GM12865 (cell line): ENCODE measurements at places on chromosomes 16 and 17.

DNA sequence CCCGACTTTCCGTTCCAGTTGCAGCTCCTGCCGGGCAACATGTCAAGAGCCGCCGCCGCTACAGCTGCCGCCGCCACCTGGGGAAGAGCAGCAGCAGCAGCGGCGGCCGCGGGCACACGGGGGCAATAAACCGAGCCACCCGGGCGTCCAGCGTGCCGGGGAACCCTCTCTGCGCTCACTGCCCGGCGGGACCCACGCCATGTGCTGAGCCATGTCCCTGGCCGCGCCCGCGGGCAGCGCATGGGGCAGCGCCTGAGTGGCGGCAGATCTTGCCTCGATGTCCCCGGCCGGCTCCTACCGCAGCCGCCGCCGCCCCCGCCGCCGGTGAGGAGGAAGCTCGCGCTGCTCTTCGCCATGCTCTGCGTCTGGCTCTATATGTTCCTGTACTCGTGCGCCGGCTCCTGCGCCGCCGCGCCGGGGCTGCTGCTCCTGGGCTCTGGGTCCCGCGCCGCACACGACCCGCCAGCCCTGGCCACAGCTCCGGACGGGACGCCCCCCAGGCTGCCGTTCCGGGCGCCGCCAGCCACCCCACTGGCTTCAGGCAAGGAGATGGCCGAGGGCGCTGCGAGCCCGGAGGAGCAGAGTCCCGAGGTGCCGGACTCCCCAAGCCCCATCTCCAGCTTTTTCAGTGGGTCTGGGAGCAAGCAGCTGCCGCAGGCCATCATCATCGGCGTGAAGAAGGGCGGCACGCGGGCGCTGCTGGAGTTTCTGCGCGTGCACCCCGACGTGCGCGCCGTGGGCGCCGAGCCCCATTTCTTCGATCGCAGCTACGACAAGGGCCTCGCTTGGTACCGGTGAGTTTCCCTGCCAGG, 604 bp downstream of the HS3ST3B1 start:
- no peak for DNase-seq

GRCh38 chr17:33201283-33201682, 91.8 kb downstream of the ASIC2 start:
- DNase-seq, result peak; percentile 1

- peak; percentile 57 for DNase-seq
Observed at GRCh38 chr17:77772461-77772897, 186.0 kb upstream of the TNRC6C start.

GRCh38 chr16:11235703-11235991, 20.4 kb downstream of the SOCS1 start:
- no peak for DNase-seq

DNA sequence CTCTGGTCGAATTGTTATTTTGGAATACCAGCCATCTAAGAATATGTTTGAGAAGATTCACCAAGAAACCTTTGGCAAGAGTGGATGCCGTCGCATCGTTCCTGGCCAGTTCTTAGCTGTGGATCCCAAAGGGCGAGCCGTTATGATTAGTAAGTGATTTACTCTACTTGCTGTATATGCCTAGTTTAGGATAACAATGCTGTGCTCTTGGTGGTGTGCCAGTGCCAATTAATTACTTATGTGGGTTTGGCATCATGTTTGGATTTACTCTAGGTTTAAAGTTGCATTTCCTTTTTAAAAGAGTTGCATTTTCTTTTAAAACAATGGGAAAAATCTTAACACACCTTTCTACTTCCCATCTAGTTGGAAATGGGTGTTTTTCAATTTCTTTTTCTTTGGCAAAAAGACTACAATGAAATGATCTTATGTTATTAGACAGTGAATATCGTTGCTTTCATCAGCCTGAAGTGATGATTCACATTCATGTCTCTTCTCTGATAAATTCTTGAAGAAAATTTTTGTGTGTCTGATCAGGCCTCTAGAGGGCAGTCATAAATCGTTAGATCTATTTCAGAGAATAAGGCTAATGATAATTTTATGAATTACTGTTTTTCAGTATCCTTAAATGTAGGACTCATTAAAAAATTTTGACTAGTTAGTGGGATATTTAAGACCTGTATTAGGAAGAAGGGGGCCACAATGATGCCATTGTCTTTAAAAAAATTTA, 5.6 kb downstream of the SF3B3 start:
- DNase-seq, result peak; percentile 37

- peak; percentile 73 for DNase-seq
Observed at GRCh38 chr16:69150146-69150865, 17.9 kb downstream of the UTP4 start.

GRCh38 chr16:75293772-75294171, 42.3 kb upstream of the BCAR1 start:
- DNase-seq, result no peak

DNA sequence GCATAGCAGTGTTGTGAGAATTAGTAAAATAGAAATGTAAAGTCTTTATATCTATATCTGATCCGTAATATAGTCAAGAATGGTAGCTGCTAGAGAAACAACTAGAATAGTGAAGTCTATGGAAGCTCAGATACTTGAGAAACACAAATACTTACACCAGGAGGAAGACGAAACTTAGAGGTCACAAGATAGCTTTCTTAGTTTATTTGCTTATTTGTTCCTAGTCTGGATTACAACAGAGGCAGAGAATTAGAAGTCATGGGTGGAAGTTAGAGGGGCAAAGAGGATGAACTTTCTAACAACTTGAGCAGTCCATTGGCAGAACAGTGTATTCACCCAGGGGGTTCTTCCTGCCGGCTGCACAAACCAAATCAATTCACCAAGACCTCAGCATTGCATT, 13.9 kb downstream of the GNGT2 start:
- DNase-seq, result no peak

DNA sequence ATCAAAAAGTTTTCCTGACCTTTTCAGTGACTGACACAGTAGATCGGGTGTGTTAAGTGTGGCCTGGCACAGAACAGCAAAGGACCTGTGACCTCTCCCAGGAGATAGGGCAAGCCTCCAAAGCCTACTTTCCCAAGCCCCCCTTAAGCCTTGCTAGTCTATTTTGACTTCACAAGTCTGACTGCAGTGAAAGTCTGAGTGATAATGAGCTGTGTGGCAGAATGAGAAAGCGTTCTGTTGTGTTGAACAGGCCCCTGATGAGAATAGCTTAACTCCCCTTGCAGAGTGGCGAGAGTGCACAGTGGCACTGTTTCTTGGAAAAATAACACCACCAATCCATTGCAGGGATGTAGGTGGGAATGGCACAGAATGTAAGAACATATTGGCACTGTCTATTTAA, 32.8 kb downstream of the MMD start:
- no peak for DNase-seq

DNA sequence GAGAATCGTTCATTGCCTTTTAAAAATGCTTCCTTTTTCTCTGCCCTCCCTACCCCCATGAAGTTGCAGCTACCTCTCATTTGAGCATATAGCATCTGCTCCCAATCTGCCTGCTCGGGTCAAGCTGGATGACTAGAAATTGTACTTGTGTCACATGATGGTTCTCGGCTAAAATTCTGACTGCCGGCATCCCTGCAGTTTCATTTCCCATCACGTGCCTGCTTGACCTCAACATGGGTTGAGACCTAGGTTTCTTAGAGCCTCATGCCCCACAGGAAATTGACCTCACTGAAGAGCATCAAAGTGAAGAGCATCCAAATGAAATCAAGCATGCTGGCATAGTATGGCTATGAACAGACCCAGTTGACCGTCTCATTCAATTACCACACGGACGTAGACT, 581.6 kb upstream of the PSMD7 start:
- DNase-seq, result peak; percentile 66

DNA sequence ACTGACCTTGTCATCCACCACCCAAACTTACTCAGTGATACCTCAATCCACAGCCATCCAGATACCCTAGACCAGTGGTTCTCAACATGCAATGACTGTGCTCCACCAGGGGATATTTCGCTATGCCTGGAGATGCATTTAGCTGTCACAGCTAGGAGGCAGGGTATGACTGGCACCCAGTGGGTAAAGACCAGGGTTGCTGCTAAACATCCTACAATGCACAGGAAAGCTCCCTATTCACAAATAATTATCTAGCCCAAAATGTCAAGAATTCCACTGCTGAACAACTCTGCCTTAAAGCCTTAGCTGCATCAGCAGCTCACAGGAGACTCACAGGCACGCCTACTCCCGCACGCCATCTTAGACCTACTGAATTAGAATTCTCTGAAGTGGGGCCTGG, 212.6 kb downstream of the GRIN2A start:
- peak; percentile 42 for DNase-seq

DNA sequence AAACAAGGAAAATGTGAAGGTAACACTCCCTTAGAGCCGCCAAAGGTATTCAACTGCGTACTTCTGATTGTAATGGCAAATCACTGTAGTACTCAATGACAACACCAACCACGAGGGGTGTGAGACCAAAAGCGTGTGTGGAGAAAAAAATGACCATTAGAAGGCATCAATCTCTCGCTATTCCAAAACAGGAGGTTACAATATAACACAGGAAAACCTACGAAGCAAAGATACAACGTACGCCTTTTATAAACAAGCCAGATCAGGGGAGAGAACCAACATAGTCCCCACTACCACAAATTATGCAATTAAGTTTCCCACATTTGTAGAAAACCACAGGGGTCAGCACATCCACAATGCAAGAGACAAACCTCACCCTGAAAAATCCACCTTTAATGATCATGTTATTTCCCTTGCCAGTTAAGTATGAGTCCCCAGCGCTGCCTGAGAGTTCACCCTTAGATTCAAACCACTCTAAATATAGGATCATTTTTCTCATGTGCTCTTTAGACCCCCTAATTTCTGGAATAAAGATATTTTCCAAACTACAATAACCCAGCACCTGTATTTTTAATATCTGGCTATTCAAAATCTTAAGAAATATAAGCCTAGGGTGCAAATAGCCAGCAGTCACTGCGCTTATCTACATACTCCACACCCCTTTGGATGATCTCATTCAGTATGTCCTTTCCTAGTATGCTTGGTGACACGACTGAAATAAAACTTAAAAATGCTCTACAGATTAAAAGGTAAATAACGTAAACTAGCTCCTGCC, 12.4 kb downstream of the TEX14 start:
- DNase-seq, result peak; percentile 94

GRCh38 chr17:27438348-27438998, 17.8 kb upstream of the KSR1 start:
- DNase-seq, result no peak

GRCh38 chr16:29898804-29899515, 390 bp downstream of the SEZ6L2 start:
- DNase-seq, result no peak

GRCh38 chr16:88560714-88561484, 9.3 kb upstream of the ZC3H18 start:
- no peak for DNase-seq

- peak; percentile 25 for DNase-seq
Observed at GRCh38 chr17:19744492-19744891, 3.6 kb downstream of the ALDH3A1 start.

GRCh38 chr16:64629622-64630021, 492.2 kb downstream of the CDH11 start:
- DNase-seq, result no peak

GRCh38 chr17:64406321-64407200, 15.9 kb upstream of the PECAM1 start:
- DNase-seq, result peak; percentile 40

GRCh38 chr17:48752399-48753288, 24.1 kb upstream of the HOXB13 start:
- no peak for DNase-seq

GRCh38 chr17:37829592-37830123, 84.8 kb upstream of the HNF1B start:
- DNase-seq, result peak; percentile 87

- DNase-seq, result no peak
Observed at GRCh38 chr17:16428098-16428882, 12.9 kb downstream of the TRPV2 start.

DNA sequence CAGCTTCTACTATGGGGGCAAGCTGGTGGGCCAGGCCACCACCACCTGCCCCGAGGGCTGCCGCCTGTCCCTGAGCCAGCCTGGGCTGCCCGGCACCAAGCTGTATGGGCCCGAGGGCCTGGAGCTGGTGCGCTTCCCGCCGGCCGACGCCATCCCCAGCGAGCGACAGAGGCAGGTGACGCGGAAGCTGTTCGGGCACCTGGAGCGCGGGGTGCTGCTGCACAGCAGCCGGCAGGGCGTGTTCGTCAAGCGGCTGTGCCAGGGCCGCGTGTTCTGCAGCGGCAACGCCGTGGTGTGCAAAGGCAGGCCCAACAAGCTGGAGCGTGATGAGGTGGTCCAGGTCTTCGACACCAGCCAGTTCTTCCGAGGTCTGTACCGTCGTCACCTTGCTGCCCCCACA, 19.5 kb downstream of the IRF8 start:
- DNase-seq, result no peak

DNA sequence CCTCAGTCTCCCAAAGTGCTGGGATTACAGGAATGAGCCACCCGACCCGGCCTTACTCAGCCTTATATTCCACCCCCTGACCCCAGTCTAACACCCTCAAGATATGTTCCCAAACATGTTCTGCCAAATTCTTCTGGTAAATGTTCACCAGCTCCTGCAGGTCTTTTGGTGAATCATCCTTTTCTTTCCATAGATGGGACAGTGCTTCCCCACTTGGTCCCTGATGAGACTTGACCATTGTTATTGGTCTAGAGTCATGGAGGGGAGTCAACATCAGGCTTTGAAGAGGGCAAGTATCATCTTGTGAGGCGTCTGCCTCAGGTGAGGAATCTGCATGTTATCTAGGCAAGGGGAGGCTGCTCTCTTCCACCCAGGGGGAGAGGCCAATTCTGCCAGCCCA, 10.4 kb upstream of the RUNDC3A start:
- no peak for DNase-seq

GRCh38 chr17:35878361-35878760, 1.8 kb downstream of the CCL5 start:
- DNase-seq, result no peak

- DNase-seq, result no peak
Observed at GRCh38 chr17:49951362-49952082, 17.5 kb upstream of the DLX4 start.

- peak; percentile 13 for DNase-seq
Observed at GRCh38 chr16:22270525-22270924, 26.7 kb upstream of the POLR3E start.

DNA sequence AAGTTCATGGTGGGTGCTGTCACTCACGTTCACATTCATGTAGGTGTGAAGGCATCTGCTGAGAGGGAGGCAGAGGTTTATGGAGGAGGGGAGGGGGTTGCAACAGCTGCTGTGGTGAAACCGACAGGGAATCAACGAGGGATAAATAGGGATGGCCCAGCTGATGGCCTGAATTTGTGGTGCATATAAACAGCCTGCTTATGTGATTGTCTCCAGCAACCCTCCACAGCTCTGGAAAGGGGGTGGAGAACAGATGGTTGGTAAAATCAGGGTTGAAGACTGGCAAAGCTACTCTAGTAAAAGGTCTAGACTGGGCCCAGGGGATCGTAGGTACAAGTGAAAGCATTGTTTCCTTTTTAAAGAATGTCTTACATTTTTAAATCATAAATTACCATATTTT, 53.7 kb downstream of the IQCK start:
- no peak for DNase-seq

GRCh38 chr17:8053600-8053999, 14.7 kb downstream of the ALOX15B start:
- DNase-seq, result no peak

DNA sequence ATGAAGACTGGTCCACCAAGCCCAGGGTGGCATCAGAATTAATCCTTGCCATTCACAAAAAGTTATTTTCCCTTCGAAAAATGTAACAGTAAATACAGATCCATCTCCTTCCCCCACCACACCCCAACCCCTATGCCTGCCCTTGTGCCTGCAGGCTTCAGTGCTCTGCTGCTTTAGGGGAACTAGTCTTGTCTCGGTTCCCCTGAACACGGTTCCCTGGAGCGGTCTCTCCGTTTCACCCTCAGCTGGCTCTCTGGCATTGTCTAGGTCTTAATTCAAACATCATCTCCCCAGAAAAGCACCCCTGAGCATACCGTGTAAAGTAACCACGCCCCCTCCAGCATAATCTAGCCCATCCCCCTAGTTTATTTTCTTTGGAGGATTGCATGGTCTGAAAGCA, 25.8 kb downstream of the EMP2 start:
- DNase-seq, result peak; percentile 43
